Activated CD4-positive, CD25-positive, alpha-beta regulatory T cell (primary cell): ENCODE measurements at places on chromosomes 3 and 15.

GRCh38 chr15:99719096-99719541 is 14.1 kb downstream of the LYSMD4 start:
- DNase-seq: no peak

DNA sequence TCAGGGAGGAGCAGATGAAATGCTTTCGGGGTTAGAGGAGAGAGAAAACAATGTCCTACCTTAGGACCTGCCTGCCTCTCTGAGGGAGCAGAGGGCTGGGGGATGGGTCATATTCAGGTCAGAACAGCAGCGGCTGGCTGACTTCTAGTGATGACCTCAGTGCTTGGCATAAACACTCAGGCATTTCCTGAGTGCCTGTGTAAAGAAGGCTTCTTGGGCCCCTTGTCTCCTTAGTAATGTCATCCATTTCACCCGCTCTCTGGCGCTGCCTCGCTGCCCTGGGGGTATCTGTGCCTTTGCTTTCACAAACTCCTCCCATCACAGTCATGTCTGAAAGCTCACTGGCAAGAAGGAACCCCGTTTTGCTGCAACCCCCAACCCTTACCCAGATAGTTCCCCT is 82.9 kb upstream of the GSK3B start:
- DNase-seq: no peak

DNA sequence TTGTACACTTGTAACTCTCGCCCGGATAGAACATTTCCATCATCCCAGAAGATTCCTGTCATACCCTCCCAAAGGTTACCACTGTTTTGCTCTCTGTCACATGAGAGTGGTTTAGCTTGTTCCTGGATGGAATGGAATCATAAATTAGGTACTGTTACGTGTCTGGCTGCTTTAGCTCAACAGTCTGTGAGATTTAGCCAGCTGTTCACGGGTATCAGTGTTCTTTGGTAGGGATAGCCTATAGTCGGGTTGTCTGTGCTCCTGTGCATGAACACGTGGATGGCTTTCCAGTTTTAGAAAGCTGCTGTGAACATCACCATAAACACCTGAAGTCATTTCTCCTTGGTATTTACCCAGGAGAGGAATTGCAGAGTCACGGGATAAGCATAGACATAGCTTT is 58.2 kb upstream of the NR2C2 start:
- DNase-seq: no peak

DNA sequence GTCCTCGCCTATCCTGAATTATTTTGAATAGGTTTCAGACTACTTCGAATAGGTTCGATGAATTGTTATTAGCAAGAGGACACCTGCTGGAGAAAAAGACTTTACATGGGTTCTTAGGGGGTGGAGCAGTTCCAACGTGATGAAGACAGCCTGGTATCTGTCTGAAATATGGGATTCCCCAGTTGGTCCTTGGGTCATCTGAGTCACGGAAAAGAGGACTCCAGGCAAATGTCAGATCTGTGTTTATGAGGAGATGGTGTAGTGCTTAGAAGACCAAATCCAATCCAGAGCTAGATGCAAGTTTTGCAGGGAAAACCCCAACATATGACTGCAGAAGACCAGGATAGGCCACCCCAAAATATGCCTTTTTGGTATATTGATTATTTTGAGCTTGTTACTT is 98.9 kb upstream of the IGSF10 start:
- DNase-seq: no peak

DNA sequence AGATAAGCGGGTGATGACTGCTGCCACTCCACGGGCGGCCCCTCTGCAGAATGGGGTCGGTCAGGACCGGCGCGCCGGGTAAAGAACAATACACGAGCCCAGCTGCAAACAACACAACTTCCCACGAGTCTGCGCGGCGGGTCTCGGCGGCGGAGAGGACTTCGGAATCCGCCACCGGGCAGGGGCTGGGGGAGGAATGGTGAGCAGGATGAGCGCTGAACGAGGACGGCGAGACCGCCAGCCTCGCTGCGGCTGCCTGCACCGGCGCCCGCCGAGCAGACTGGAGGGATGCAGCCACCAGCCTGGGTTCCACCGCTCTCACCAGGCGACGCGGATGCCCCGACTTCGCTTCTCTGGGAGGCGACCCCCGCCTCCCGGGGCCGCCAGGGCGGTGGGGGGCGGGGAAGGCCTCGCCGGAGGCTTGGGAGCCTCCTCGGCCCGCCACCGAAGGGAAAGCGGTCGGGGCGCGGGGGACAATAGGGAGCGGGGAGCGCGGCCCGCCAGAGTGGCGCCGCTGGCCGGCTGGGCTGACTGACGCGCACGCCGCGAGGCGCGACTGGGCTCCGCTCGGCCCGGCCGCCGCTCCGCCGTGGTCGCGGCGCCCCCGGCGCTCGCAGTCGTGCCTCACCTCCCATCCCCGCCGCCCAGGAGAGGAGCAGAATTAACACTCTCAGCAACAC is 515 bp downstream of the ADAM10 start:
- peak; percentile 20 for DNase-seq

- no peak for DNase-seq
Observed at GRCh38 chr15:98981851-98982722, 25.5 kb downstream of the PGPEP1L start.

DNA sequence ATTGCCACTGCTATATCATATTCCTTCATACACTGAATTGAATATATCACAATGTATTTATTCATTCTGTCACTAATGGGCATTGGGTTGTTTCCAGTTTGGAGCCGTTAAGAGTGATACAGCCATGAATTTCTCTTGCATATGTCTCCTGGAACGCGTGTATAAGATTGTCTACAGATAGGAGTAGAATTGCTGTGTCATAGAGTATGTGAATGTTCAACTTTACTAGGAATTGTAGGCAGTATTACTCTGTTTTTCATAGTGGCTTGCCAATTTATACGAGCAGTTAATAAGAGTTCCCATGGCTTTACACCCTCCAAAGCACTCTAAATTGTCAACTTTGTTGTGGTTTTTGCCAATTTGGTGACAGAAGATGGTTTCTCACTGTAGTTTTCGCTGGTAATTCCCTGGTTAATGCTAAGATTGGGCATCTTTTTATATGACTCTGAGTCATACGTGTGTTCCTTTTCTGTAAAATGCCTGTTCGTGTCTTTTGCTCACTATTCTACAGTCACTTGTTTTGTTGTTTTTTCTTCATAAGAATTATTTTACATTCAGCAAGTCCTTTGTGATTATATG is 136.1 kb upstream of the LIPC start:
- DNase-seq: no peak

- no peak for DNase-seq
Observed at GRCh38 chr3:44240061-44240460, 1.6 kb upstream of the TOPAZ1 start.

DNA sequence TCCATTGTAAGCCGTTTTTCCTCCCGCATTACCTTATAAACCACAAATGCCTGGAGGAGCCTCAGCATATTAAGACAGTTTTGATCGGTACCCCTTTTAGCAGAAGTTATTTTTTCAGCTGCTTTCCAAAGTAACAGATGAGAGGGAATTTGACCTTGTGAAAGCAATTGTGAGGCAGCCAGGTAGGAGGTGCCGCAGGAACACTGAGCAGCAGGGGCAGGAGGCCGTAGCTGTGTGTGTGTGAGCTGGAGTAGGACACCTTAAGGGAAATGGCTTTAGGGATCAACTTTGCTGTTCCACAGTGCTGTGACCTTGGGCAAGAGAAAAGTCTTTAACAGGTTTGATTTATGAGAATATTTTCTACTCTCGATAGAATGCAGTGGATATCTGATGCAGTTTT is 482.1 kb downstream of the IL5RA start:
- no peak for DNase-seq

GRCh38 chr3:125381743-125382142 is 6.6 kb upstream of the ZNF148 start:
- DNase-seq: no peak

DNA sequence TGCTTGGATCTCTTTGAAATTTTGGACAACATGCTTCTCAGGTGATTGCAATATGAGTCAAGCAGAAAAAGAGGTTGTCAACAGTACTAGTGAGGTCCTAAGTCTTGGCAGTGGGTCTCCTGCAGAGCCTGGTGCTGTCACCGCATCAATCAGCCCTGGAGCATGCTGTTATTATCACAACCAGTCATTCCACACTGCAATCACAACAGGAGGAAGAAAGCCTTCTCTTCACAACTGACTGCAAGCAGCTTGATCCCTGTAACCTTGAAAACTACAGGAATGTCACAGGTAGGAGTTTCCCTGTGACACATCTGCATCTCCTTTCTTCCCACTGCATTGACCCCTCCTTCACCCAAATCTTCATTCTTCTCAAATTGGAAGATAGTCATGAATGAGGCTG is 451.1 kb upstream of the ATP11B start:
- DNase-seq: no peak

- DNase-seq: no peak
Observed at GRCh38 chr15:42184296-42184695, 23.8 kb downstream of the VPS39 start.

GRCh38 chr3:119160361-119160760 is 13.0 kb upstream of the UPK1B start:
- no peak for DNase-seq

DNA sequence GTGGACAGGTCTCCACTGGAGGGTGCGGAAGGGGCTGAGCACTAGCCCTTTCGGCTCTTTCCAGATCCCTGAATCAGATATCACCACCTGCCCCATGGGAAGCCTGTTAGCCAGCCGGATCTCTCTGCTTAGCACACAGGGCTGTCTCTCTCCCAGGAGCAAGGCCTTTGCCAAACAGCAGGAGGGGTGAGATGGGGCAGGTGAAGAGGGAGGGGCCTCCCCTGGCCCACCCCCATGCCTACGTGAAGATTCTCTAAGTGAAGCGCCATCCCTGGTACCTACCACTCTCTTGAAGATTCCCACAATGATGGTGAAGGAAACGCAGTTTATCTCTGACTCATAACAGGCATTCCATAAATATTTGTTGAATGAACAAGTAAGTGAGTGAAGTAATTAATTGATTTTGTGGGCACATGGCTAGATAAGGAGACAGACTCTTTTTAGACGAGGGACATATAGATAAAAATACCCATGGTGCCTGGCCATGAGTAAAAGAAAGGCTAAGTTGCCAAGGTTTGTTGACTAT is 19.6 kb upstream of the HCN4 start:
- DNase-seq: no peak

DNA sequence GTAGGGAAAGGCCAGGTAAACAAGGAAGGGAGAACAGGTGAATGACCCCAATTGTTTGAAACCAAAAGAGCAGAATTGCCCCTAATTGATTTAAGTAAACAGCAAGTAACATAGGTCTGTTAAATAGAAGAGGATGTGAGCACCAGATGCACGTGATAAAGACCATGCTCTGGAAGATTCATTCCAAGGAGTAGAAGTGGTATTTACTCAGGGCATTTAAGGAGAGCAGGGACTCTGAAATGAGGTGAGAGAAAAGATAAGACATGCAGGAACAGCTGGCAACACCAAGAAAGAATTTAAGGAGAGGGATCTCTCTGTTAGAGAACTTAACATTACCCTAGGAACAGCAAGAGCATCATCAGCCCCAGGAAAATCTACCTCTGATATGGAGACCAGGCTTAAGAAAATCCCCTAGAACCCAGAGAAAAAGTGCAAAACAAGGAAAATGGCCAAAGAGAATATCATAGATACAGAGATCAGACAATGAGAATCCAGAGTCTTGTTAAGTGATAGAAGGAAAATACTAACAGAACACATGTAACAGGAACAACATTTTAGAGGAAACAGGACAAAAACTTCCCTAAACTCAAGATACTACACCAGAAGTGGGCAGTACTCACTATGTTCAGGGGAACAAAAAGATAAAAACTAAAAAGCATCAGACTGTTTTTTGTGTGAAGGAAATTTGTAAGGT is 6.4 kb downstream of the NUDT16 start:
- DNase-seq: no peak

DNA sequence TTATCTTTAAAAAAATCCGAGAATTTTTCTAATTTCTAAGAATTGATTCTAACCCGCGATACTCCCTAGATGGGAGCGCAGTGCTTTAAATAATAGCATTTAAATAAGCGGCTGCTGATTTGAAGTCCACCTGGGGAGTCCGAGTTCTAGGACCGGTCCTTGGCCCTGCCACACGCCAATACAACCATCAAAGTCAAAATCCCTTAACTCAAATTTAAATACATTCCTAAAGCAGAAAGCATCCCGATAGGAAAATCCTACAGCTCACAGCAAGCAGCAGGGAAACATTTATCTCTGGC is 508 bp upstream of the ECT2 start:
- DNase-seq: no peak

DNA sequence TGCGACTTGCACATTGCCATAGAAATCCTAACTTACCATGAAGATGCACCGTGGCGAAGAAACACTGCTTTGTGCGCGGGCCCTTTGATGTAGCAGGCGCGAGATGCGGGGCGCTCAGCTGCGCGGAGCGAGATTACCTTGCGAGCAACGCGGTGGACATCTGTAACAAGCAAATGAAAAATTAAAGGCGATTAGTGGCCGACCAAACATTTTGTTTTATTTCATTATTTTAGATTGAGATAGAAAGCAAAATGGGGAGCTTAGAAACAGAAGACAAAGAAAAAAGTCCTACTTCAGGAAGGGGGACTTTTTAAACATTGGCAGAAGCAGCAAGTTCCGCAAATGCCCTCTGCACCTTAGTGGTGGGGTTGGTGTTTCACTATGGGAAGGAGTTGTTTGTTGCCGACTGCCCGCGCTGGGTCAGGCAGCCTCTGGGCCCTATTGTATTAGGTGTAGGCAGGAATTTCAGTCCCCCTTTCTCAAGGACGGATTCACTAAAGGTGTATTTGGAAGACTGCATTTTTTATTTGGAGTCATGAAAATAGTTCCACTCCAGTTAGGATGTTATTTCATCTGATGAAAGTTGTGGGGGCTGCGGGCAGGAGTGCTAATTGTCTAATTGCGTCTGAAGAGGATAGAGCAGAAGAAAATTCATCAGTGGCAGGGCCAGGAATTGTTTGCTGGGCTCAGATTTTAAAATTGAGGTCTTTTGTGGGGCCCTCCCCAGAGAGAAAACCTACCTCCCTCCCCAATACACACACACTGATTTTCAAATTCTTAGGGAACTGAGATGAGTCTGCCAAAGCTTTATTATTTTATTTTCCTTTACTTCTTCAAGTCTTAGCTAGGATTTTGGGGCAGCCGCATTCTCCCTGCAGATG is 17.4 kb downstream of the ZIC4 start:
- no peak for DNase-seq

GRCh38 chr15:77975332-77976094 is 102.0 kb downstream of the TBC1D2B start:
- no peak for DNase-seq

GRCh38 chr15:80429964-80430363 is 25.8 kb downstream of the ARNT2 start:
- DNase-seq: no peak

GRCh38 chr15:69976366-69976994 is 121.2 kb downstream of the TLE3 start:
- no peak for DNase-seq

- DNase-seq: no peak
Observed at GRCh38 chr3:132006605-132007204, 28.1 kb downstream of the CPNE4 start.

GRCh38 chr3:132535575-132536441 is 61.3 kb upstream of the ACKR4 start:
- DNase-seq: no peak

DNA sequence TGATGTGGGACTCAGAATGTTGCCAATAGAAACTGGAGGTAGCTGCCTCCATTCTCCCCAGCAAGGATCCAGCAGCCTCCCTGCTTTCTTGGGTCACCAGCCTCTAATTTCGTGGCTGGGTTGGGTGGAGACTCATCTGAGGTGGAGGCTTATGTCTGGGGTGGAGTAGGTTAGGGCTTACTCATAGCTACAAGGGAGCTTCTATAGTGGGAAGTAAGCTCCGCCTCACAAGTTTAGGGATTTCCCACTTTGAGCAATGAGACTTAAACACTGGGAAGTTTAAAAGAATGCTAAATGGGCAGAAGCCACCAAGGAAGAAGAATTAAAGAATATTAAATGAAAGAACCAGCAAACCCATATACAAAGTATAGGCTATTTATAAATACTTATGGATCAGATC is 63.8 kb downstream of the GJD2 start:
- DNase-seq: no peak
